Activated T-helper 1 cell treated with anti-CD3 and anti-CD28 coated beads, Interleukin-12 subunit alpha, Interleukin-12 subunit beta, Interleukin-2, Interleukin-4 antibody, amounts not matched to agents 30 ng/mL and 10 ng/mL and 1 ng/mL, durations not matched to agents 14 hours and 24 hours and 36 hours (primary cell): ENCODE measurements at places on chromosomes 13 and 19. TPM values are rescaled to one million over a fixed set of nuclear protein-coding genes. Genes with fewer than 3 reads are reported as not detected.

GRCh38 chr19:13004273-13004672 lies 9.0 kb downstream of the NFIX start:
- no peak for DNase-seq

GRCh38 chr13:99276706-99277105 lies 18.5 kb upstream of the GPR18 start:
- DNase-seq, result no peak

- no peak for DNase-seq
Observed at GRCh38 chr13:96821381-96821780, 172.9 kb downstream of the OXGR1 start.

GRCh38 chr19:41657157-41657556 lies 30.3 kb upstream of the CEACAM4 start:
- no peak for DNase-seq

- no peak for DNase-seq
Observed at GRCh38 chr19:17180997-17181702, 34.0 kb upstream of the USE1 start.

- DNase-seq, result no peak
Observed at GRCh38 chr19:899336-900042, 6.2 kb downstream of the RNU6-9 start.

- DNase-seq, result no peak
Observed at GRCh38 chr19:17579661-17580244, 24.3 kb downstream of the COLGALT1 start.

- DNase-seq, result no peak
Observed at GRCh38 chr19:10891405-10892086, 20.2 kb downstream of the CARM1 start.

DNA sequence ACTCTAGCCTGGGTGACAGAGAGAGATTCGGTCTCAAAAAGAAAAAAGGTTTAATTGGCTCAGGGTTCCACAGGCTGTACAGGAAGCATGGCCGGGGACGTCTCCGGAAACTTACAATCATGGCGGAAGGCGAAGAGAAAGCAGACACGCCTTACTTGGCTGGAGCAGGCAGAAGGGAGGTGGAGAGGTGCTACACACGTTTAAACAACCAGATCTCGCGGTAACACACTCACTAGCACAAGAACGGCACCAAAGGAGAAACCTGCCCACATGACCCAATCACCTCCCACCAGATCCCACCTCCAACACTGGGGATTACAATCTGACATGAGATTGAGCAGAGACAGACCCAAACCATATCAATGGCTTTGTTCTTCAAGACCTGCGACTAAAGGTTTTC lies 12.8 kb downstream of the CASP14 start:
- no peak for DNase-seq

DNA sequence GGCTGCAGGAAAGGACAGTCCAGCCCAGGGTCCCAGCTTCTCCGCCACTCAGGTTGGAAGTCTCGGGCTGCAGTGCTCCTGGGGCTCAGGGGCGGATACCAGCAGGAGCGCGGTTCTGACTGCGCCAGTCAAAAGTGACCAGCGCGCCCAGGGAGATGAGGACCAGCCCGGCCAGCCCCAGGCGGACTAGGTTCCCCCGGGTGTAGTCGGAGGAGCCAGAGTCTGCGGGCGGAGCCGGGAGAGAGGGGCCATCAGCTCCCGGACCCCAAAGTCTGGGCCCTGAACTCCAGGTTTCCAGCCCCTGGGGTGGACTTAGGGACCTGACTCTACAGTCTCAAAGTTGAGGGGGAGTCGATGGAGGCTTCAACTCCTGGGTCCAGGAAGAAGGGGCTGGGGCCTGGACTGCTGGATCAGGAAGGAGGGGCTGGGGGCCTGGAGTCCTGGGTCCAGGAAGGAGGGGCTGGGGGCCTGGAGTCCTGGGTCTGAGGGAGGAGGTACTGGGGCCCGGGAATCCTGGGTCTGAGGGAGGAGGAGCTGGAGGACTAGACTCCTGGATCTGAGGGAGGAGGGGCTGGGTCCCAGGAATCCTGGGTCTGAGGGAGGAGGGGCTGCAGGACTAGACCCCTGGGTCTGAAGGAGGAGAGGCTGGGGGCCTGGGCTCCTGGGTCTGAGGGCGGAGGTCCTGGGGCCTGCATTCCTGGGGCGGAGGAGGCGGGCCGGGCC lies 5.3 kb downstream of the OSCAR start:
- DNase-seq, result no peak

DNA sequence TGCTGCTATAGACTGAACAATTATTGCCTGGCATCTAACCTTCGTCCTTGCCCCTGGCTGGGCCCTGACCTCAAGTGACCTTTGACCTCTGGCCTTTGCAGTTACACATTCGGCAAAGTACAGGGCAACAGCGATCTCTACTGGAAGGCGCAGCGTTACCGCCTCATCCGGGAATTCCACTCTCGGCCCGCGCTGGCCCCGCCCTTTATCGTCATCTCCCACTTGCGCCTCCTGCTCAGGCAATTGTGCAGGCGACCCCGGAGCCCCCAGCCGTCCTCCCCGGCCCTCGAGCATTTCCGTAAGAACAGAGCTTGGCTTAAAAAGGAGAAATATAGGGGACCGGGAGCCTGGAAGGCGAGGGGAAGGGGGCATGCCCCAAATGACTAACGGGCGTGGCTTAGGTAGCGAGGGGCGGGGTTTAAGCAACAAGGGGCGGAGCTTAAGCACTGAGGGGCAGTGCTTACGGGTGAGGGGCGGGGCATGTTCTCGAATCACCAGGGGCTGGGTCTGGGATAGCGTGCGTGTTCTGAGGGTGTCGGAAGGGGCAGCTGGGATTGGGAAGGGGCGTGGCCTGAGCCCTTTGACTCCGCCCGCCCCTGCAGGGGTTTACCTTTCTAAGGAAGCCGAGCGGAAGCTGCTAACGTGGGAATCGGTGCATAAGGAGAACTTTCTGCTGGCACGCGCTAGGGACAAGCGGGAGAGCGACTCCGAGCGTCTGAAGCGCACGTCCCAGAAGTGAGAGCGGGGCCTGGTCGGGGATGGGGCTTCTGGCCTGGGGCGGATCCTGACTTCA lies 52.7 kb downstream of the TRPM4 start:
- DNase-seq, result peak; percentile 28

DNA sequence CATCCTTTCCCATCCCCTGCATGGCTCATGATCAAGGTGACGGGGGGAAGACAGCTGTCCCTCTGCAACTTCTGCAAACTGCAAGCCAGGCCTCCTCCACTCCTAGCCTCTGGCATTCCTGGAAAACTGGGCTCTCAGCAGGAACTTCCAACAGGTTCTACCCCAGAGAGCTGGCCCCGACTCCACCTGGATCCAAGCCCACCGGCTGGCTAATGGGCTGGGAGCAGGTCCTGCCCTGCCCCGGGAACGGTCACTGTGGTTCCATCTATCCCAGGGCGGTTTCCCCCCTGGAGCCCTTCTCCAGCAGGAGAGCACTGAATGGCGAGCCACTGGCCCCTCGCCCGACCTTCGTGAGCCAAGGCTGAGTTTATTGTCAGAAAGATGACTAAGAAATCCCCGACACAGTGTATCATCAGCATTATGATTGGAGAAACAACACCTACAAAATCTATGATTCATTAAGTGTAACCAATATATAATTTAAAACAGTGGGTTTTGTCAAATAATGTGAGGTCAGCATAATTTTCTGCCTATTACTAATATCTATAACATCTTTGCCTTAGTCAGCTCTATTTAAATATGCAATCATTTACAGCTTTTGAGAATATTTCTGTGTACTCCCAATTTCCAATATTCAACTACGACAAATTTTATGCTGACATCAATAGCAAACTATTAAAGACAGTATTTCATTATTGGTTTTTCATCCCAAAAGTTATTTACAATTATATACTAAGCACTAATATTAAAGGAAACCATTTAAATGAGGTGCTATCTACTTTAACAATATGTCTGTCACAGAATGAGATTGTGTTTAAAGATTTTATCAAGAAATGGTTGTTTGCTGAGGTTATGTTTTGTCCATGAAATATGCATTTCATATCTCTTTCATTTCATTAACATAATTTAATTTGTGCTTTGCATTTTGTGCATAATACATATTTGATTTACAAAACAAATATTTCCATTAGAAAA lies 133.0 kb downstream of the URI1 start:
- DNase-seq, result no peak

GRCh38 chr13:62684359-62684758 lies 1268.7 kb upstream of the PCDH20 start:
- DNase-seq, result no peak

GRCh38 chr19:38836983-38837626 lies 5.5 kb upstream of the ECH1 start:
- no peak for DNase-seq

DNA sequence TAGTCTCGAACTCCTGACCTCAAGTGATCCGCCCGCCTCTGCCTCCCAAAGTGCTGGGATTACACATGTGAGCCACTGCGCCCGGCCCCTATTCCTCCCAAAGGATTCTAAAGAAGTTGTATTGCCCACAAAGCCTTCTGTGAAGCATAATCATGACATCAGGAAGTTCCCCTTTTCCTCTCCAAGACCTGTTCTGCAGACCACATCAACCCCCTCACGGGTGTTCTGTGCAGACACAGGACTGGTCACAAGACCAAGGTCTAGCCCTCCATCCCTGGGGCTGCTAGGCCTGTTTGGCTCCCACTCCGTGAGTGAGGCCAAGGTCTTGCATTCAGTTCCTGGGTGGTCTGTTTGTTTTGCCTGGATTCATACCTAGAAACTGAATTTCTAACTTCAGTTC lies 178.1 kb downstream of the FLT1 start:
- no peak for DNase-seq

DNA sequence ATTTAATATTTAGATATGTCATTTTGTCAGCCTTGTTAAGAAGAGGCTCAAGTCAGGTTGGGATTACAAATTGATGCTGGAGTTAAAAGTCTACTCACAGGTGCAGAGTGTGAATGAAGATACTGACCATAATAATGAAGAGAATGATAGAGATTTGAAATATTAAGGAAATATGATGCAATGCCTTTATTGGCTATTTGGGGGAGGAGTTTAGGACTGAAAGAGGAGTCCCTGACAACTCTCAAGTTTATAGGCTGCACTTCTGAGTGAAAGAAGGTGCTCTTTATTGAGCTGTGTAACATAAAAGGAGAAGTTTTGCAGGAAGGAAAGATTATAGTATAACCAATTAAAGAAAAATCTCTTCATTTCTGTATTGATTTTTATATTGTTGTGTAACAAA lies 827.7 kb upstream of the PCDH9 start:
- DNase-seq, result no peak

GRCh38 chr19:46761418-46761831 lies 15.2 kb upstream of the STRN4 start:
- no peak for DNase-seq

- no peak for DNase-seq
Observed at GRCh38 chr13:36163809-36164308, 32.7 kb upstream of the DCLK1 start.

DNA sequence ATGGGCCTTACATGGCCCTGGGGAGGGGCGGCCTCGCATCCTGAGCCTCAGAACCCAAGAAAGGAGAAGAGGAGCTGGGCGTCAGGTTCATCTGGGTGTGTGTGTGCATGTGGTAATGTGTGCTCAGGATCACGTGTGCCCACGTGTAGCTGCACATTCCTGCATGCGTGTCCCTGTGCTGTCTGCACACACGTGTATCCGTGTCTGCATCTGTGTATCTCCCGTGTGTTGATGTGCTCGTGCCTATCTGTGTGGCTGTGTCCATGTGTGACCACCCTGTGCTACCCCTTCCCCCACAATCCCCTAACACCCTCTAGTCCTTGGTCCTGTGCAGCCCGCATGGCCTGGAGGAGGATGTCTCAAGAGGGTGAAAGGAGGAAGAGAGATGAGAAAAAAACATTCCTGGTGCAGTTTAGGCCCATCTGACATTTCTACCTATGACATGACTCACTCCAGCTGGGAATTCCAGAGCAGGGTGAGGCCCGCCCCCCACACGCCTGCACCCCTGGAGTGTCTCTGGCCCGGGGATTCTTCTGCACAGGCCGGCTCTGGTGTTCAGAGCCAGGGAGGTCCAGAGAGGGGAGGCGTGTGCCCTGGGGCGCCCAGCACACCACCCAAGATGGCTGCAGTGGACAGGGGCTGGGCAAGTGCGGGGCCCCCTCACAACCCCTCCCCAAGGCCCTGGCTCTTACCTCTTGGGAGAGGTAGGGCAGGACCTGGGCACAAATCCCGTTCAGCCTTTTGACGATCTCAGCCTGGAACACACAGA lies 7.1 kb downstream of the TLE5 start:
- no peak for DNase-seq

DNA sequence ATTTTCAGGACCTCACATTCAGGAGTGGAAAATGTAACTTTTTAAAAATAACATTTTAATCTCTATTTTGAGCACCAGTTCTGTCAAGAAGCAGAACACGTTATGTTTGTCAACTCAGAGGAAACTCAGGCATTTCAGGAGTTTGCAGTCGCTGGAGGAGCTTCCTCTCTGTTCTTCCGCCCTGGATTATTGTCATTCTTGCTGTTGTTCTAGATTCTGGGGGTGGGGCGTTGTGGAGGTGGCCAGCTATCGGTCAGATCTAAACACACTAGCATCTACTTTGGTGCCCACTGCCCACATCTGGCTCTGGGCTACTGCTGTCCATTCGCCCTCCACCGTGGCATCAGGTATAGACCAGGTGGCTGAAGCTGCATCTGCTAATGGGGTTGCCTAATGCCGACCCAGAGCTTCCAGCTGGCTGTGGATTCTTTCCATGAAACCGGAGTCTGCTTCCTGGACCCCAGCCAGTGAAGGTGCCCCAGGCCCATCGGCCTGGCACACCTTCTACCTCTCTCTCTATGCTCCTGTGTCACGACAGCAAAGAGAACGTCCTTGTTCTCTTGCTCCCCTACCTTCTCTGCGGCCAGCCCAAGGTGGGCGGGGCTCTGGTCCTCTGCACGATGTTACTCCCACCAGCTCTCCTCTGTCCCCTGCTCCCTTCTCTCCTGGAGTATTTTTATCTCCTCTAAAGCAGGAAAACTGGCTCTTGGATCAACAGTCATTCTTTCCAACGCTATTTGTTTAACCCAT lies 36.7 kb upstream of the DGKH start:
- DNase-seq, result no peak

DNA sequence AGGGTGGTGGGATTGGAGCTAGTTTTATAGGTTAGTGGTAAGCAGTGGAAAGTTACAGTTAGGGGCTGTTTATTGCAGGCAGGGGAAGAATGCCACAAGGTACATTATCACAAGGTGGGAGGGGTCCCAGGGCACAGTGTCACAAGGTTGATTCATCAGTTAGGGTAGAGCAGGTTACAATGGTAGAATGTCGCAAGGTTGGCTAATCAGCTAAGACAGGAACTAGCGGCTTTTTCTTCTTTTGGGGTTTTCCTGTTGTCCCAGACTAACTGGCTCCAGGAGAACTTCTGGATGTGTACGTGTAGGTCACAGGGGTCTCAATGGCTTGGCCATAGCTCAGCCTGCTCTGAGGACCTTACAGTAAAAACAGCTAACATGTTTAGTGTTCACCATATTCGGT lies 1221.1 kb downstream of the SLITRK1 start:
- no peak for DNase-seq

The ZNF222 gene
- 1.2 and 1.5 TPM in 2 replicates for total RNA-seq

The EHD2 gene
- 0.29 and 0.54 TPM in 2 replicates for total RNA-seq

The RABAC1 gene
- total RNA-seq, result 36.2 and 41.3 TPM in 2 replicates

The C5AR2 gene
- not detected in 2 replicates for total RNA-seq
